Inflammatory macrophage (primary cell): ENCODE measurements at places on chromosomes 3 and 15.

- peak; percentile 90 for DNase-seq
Observed at GRCh38 chr3:43953814-43954692, 263.3 kb downstream of the ABHD5 start.

GRCh38 chr15:98147415-98147814 is 186.9 kb downstream of the ARRDC4 start:
- DNase-seq, result peak; percentile 40

DNA sequence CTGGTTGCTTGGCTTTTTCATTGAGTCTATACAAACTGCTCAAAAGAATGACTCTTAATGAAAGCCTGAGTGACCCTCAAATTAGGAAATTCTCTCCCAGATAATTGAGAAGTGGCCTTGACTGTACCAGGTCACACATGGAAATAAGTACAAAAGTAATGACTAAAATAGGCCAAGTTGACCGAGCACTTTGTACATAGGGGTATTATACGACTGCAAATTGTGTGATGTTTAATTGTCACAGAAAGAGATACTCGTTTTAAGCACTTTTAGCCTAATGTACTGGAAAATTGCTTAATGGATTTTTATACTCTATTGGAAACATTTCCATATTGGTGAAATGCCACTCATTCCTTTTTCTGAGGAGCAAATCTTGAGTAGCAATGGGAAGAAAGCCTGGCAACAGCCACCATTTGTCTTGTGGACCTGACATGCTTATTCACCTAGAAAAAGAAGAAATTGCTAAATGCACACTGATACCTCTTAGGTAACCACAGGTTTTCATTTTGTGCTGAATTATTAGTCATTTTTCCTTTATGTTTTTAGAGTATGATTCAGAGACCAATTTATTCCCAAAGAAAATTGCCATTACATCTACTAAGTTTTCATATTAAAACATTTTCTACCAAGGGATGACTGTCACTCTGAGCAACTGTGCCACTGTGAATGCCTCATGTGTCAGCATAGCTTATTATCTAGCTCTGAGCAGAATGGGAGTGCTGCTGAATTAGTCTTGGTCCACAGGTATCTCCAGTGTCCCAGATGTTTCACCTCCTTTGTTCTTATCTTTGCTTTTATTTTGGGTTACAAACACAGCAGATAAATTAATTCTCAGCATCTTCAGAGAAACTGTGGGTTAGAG is 8.9 kb upstream of the PXK start:
- DNase-seq, result no peak

DNA sequence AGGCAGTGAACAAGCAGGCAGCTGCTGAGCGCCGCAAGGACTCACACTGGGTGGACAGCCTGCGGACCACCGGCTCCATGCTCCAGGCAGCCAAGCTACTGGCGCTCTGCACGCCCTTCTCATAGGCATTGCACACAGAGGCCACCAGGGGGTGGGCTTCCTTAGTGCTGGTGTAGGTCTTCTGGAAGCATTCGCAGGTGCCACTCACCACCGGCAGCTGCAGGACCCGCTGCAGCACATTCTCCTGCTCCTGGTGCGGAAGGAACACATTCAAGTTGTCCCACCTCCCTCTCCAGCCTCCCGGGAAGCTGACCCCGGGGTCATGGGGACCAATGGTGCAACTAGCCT is 6.0 kb downstream of the PLIN1 start:
- DNase-seq, result peak; percentile 9

DNA sequence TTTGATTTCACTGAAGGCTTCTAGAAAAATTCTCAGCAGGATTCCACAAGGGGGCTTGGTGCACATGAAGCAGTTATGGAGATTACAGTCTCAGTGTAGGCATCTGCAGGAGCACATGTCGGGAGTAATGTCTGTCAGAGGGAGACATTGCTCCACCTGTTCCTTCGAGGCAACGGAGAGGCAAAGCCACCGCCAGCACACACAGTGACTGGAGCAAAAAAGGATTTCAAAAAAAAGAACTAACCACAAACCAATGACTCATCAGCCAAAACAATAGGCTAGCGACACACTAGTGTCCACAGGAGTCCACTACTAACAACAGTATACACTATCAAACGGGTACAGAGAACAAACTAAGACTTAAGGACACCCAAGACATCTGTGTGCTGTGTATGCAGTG is 68.9 kb downstream of the NPTN start:
- peak; percentile 70 for DNase-seq

DNA sequence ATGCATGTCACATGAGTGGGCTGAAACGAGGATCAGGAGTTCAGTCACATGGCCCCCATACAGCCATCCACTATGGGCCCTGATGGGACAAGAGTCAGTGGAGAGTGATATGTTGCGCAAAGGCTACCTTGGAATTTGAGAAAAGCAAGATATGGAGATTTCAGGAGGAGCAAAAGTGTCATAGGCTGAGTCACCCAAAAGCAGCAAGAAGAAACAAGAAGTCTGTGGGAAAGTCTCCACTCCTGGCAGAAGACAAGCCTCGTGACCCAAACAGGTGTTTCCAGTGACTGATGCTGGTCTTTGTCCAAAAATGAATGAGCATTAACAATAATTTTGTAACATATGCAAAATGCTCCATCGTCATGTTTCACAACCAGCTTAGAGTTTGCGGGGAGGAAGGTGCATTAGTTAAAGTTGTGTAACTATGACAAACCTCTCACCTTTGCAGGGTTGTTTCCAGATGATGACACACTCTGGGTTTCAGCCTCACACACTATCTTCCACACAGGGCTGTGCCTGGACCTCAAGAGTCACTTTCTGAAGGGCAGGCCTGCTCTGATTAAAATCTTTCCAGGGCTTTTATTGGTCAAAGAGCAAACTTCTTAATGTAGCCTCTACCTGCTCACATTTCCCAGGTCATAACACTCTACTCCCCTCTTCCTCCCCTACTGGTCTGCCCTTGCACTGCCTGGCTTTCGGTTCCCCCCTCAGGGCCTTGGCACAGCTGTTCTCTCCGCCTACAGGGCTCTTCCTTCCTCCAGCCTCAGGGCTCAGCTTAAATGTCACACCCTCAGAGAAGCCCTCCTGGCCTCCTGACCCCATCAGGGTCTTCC is 3.9 kb upstream of the DNASE1L3 start:
- peak; percentile 77 for DNase-seq

- DNase-seq, result no peak
Observed at GRCh38 chr3:166743481-166744134, 636.5 kb downstream of the ZBBX start.

DNA sequence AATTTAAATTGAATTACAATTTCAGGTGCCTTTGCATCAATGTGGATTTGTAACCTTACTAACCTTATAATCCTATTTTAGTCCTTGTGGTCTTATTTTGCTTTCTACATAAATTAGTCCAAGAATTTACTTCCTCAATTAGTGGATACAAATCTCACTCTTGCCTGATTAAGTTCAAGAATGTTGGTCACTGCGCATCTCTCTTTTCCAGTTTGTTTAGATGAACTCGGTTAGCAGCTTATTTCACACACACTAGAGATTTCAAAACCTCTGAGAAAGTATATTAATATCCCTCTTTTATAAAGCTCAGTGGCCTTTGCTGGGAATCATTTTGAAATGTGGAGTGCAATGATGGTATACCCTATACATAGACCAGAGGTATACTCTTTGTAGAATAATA is 243.4 kb downstream of the DTWD1 start:
- DNase-seq, result no peak

DNA sequence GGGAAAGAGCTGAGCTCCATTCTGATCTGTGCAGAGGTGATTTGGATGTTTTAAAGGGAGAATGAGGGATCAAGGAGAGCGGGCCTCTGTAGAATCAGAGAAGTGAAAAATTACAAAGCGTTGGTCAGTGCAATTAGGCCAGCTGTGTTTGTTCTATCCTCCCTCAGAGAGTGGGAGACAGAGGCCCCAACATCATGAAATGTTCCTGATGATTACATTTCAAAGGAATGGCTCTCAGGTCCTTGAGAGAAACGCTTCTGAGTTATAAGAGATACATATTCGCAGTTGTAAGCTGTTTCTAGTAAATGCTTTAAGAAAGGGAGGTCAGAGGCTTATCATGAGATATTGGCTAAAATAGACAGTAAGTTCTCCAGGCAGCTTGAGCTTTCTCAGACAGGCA is 15.7 kb upstream of the CAND2 start:
- no peak for DNase-seq

DNA sequence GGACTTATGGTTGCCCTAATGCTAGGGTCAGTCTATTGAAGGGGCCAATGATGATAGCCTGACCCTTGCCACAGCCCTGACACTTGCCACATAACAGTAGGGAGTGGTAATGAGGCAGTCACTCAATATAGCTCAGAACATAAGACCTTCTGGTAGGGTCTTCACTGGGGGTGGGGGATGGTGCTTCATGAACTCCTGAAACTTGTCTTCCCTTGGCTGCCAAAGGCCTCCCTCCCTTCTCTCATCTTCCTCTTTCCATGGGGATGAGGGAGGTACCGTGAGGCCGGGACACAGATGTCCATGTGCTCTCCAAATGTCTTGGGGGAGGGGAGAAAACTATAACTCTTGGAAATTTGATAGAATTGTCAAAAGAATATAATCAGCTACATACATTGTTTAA is 21.1 kb upstream of the THSD4 start:
- DNase-seq, result no peak

GRCh38 chr3:124879337-124879680 is 7.9 kb downstream of the ITGB5 start:
- no peak for DNase-seq

- no peak for DNase-seq
Observed at GRCh38 chr15:61794276-61794675, 266.0 kb downstream of the VPS13C start.

DNA sequence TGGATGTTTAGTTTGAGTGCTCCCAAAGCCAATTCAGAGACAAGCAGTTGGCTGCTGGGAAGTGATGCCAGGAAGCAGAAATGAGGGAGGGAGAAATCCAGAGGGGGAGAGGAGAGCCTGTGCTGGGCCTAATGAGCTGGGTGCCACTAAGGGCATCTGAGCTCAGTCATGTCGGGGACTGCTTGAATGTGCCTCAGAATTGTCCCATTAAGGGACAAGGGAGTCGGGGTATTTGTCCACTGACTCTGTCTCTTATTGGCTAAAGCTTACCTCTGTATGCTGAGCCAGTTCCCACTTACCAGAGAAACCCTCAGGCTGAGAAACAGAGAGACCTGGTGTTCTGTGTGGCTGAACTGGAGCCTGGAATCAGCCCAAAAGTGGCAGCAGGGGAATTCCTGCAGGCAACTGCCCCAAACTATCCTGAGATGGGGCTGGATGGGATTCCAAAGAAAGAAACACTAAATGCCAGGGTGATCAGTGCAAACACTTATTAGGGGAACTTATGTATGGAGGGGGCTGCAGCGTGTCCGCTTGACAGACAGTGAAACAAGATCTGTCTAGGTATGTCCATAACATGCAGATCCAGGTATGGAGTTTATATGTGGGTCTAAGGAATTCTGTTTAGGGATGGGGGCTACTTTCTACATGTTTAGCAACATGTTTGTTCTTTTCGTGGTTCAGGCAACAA is 48.6 kb downstream of the NR1D2 start:
- DNase-seq, result no peak

DNA sequence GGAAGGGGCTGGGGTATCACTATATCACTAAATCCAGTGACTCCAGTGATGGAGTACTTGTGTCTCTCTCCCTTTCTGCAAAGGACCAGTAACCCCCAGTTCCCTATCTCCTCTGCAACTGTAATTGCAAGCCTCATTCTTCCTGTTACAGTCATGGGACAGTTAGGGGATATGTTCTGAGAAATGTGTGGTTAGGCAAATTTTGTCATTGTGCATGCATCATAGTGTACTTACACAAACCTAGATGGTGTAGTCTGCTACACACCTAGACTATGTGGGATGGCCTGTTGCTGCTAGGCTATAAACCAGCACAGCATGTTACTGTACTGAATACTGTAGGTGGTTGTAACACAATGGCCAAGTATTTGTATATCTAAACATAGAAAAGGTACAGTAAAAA is 2.2 kb downstream of the VPS8 start:
- peak; percentile 82 for DNase-seq

- peak; percentile 29 for DNase-seq
Observed at GRCh38 chr15:67833710-67834511, 5.9 kb downstream of the RNU6-1 start.

DNA sequence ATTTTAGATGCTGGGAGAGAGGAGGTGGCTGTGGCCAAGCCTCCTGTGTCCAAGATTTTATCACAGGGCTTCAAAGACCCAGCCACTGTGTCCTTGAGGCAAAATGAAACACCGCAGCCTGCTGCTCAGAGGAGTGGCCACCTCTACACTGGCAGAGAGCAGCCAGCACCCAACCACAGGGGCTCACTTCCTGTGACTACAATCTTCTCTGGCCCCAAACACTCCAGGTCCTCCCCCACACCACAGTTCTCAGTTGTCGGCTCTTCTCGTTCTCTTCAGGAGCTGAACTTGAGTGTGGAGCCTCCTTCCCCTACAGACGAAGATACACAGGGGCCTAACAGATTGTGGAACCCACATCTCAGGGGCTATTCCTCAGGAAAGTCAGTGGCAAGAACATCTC is 45.6 kb downstream of the CDAN1 start:
- DNase-seq, result no peak

GRCh38 chr15:55007561-55007960 is 189.2 kb downstream of the RSL24D1 start:
- peak; percentile 78 for DNase-seq

DNA sequence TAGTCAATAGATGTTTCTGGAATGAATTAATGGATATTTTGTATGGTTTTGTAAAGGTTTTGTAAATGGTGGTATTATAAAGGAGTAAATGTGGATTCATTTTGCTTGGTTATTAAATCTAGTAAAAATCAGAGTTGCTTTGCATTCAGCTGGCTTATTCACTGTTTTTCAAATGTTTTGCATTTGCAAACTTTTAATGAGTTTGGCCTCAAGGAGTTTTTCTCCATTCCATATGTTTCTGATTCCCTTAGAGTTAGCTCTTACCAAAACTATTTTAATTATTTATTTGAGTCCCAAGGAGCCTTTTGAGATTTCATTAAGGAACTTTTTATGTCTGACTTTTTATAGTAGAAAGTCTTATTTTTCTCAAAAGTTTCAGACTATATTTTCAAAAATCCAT is 992.2 kb downstream of the DIPK2A start:
- DNase-seq, result no peak

DNA sequence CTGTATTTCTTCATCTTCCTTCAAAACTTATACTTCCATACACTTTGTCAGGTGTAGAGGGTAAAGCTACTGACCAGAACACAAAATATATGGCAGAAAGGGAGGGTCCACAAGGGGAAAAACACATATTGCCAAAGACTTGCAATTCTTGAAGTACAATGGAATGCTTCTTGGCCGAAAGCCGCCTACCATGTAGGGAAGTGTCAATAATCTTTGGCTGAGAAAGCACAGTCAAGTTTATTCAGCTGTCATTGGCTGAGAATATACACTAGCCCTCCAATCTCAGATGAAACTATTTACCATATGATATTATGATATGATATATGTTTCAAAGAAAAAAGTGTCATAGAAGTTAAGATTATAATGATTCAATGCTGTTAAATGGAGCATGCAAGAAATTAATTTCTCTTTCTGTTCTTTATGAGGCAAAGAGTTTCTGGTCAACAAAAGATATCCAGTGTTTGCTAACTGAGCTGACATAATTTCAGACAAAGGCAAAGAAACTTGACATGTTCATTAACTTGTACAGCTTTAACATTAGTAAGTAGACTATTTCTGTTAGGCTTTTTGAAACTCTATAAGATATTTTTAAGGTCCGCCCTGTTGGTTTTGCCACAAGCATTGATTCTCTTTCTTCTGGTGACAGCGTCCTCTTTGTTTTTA is 89.0 kb upstream of the LPP start:
- DNase-seq, result no peak
